ENCODE measurements at places on chromosomes 2 and 18. TPM values are rescaled to one million over a fixed set of nuclear protein-coding genes. Genes with fewer than 3 reads are reported as not detected.

FKBP1B gene
- 2.7 TPM for total RNA-seq

- no peak for DNase-seq
These were observed 65.4 kb upstream of the ACAA2 start for GRCh38 chr18:49878567-49879270.

DSG1 gene
- total RNA-seq, result not detected

DNA sequence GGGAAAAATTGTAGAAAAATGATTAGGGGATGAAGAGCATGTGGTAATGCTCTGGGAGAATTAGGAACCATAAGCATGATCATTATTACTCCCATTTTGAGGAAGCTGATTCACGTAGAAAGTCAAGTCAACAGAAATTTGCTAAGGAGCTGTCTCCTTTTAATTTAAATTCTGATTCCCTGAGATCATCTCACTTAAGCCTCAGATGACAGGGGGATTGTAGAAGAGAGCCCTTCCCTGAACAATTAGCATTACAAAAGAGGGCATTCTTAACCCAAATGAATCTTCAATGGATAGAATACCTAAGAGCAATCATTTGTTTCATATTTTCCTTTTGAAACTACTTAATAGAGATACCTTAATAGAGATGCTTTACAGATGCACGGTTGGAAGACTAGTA, 267.9 kb downstream of the NYAP2 start:
- DNase-seq, result no peak

NOSTRIN gene
- 0.69 TPM for total RNA-seq

- DNase-seq, result no peak
These were observed 7.5 kb downstream of the TGFBRAP1 start for GRCh38 chr2:105321875-105322646.

DNA sequence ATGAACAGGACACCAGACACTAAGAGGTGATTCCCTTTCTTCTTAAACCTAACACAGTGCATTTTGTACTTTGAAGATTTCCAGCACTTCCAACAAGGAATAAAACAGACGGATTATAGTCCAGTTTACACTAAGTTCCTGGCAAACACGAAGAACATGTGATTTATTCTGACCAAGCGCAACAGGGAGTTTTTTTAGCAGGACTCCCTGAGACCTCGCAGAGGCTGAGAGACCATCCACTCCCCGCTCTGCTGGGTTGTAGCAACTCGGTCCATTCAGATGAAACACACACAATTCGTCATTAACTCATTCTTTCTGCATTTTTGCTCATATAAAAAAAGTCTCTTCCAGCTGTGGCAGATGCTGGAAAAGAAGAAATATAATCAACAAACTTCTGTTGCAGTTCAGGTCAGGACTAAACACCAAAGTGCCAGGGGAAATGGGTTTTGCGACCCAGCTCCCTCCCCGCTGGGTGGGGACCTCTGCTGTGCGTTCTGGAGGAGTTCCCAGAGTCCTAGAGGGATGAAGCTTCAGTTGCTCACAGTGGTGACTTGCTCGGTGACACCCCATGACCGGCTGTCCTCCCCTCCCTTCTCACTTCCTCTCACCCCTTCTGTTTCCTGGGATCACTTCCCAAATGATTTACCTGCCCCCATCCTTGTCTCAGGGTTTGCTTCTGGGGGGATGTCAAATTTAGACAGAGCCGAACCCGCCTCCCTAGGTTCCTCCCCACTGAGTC, 52.5 kb downstream of the KCNF1 start:
- DNase-seq, result no peak

ZNF532 gene
- total RNA-seq, result 47.3 TPM

GRCh38 chr18:49096021-49096420, 145.3 kb upstream of the SMAD7 start:
- DNase-seq, result no peak

DNA sequence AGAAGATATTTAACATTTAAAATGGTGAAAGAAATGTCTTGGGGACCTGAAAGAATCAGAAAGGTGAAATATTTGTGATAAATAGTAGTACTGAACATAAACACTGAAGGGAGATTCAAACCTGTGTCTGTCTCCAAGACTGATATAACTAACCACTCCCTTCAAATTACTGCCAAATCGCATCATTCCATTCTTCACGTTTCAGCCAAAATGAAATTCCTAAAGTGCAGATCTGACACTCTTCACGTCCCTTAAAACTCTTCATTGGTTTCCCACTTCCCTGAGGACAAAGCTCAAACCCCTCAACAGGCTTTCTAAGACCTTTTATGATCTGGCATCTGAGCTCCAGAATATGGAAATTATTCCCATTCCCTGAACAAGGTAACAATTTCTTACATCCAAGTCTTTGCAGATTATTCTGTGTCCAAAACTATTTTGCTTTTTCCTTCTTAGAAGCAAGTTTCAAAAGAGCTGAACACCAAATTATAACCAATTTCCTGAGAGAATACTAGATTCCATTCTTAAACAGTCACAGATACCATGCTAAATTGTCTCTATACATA, 18.9 kb downstream of the SLC8A1 start:
- no peak for DNase-seq

GRCh38 chr2:134609924-134610513, 108.8 kb downstream of the TMEM163 start:
- DNase-seq, result no peak

DNA sequence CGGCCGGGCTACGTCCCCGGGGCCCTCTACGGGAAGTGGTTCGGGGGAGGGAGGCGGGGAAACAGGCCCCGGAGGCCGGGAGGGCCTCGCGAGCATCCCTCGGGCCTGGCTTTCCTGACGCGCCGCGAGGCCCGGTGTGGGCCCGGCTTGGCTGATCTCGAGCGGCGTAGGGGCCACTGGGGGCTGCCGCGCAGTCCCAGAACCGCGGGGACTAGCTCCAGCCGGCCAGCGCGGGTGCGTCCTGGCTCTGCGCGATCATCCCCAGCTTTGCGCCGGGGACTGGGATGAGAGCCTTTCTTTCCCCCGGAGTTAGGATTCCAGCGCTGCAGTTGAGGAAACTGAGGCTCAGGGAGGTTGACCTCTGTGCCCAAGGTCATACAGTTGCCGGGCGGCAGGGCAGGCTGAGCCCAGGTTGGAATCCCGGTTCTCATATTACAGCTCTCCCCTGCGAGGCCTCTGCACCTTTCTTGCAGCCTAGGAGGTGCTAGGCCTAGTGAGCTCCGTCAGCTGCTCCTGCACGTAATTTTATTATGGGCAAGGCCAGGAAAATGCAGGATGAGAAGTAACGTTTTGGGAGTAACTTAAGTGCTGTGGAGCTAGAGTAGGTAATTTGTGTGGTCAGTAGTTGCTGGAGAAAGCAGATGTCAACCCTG, 501 bp downstream of the LPIN1 start:
- DNase-seq, result peak; percentile 47

GRCh38 chr2:201233812-201234662, 26.3 kb upstream of the CASP8 start:
- no peak for DNase-seq

- DNase-seq, result no peak
These were observed 46.5 kb downstream of the EFEMP1 start for GRCh38 chr2:55877087-55877436.

DNA sequence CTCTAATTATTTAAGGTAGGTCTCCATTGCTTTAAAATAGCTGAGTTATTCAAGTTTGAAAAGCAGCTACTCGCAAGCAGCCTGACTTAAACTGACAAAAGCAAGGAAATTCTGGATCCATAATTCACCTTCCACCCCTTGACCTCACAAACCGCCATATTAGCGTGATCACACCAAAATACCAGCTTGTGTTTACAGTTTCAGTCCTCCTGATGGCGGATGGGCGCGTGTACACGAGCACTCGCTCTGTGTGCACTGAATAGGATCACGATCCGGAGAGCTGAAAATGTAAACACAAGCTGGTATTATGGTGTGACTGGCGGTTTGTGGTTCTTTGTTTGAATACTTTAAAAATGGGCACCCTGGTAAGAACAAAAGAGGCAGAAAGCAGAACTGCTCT, 42.4 kb upstream of the PSMD14 start:
- no peak for DNase-seq

DNA sequence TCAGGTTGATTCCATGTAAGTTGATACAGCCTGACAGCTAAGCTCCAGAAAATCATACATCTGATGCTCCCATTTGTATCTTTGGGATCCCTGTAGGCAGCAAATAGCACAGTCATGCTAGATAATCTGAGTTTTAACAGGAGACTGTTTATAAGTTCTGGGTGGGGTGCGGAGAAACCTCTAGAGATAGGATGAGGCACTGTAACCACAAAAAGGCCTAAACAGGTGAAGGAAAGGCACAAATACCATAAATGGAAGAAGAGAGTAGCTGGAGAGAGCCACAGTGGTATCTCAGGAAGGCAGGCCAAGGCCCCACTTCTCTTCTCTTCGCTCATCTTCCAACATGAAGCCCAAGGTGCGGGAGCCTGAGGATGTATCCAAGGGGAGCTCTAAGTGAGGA, 18.1 kb upstream of the B4GALT6 start:
- DNase-seq, result no peak

CDH19 gene
- total RNA-seq, result 0.11 TPM

DNA sequence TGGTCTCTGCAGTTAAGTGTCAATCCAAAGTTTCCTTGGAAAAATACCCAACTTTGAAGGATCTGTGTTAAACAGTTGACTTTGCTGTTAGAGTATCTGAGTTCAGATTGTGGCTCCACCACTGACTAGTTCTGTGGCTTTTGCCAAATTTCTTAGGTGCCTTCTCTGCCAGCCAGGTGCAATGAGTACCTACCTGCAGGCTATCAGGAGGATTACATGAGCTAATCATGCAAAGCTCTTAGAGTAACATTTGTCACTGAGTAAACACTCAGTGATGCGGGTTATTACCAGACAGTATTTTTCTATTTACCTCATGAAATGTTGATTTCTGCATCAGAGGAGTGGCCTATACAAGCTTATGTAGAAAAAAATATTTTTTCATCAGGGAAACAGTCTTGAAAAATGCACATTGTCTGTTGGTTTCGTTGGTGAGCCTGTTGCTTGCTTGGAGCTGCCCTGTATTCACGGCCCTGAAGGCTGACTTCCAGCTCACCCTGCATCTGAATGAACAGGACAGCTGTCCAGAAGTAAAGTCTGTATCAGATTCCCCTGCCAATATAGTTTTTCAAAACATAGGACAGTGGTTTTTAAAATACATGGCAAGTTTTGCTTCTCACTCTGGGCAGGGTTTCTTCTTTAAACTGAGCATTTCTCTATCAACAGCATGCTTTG, 235.1 kb downstream of the CDCA7 start:
- DNase-seq, result peak; percentile 95

DNA sequence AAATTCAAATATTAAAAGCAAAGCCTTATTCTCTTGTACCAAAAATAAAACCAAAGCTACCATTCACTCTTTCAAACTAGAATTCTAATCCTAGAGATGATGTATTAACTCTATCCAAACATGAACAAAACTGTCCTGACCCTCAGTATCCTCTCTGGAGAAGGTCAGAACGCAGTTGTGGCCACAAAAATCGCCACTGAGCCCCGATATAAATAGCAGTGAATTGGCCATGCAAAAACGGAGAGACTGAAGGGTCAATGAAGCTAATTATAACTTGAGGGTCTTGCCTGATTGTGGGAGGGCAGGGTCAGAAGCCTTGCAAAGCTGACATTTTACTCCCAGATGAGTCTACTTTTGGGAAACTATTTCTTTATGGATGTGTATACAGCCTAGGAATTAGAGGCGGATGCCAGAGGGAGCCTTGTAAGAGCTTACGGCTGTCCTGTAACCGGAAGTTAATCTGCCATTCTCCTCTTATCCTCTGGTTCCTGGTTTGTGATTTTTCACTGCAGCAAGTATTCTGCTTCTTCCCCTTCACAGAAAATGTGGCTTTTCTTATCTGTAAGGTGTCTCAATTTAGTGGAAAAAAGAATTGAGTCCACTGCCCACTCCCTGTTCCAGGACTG, 28.1 kb downstream of the CAVIN2 start:
- DNase-seq, result no peak

DNA sequence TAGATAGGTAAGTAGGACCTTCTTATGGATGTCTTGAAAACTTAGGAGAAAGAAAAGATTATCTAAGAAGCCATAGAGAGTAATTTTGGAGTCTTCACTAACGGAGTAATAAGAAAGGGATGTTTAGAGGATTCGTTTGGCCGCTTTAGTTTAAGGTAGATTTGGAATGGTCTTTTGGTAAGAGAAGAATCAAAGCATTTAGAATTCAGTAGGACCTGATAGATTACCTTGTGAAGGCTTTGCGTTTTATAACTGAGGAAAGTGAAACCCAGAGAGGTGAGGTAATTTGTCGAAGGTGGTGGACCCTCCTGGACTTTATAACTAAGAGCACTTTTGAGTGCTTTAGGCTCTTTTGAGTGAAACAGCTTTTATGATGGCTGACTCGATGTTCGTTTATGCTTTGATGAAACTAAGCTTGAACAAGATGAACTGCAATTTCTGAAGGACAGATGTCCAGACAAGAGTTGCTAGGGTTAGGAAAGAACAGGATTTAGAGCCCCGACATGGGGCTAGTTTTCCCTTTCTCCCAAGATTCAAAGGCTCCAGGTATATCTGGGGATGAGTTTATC, 1.3 kb downstream of the MYL12B start:
- no peak for DNase-seq

- DNase-seq, result no peak
These were observed 37.0 kb upstream of the CLASP1 start for GRCh38 chr2:121686218-121686617.

ABCG5 gene
- total RNA-seq, result not detected

SH3RF3 gene
- 11.7 TPM for total RNA-seq

GRCh38 chr2:232447091-232447620, 8.8 kb upstream of the ALPI start:
- DNase-seq, result no peak

DNA sequence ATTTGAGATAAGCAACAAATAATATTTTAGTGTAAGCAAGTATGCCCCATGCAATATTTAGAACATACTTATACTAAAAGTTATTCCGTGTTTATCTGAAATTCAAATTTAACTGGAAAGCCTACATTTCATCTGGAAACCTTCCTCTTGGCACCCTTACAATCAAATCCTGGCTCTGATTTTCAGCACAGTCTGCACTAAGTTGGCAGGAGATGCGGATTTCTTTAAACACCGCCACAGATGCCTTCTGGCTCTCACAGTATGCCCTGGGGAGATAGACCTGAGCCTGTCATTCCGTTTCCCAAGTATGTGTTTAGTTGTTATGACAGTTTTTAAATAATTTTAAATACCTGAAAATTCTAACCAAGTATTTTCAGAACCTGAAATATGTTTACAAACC, 7.3 kb upstream of the MLPH start:
- no peak for DNase-seq

DNA sequence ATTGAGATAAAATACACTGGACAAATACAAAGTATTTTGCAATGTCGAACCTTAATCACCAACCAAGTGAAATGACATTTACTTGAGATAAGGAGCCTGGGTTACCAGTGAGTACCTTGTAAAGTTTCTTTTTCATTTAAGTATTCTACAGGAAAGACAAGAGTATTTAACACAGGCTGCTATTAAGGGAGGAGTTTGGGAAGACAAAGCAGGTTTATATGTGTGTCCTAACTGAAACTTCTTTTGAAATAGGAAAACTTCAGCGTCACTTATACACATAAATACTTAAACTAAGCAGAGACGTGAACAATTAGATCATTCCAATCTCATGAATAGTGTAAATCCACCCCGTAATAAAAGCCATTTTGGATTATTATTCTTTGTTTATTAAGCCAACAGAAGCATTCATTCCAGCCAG, 126.7 kb upstream of the CYP26B1 start:
- DNase-seq, result no peak

C2orf72 gene
- total RNA-seq, result 0.40 TPM

NMUR1 gene
- total RNA-seq, result not detected
